ENCODE measurements at places on chromosomes 3 and 15. TPM values are rescaled to one million over a fixed set of nuclear protein-coding genes. Genes with fewer than 3 reads are reported as not detected.

The INSYN1 gene
- total RNA-seq = not detected

The CDCP1 gene
- 0.41 TPM for total RNA-seq

The CACNA2D2 gene
- total RNA-seq = 0.95 TPM

The CIB2 gene
- total RNA-seq = 1.9 TPM

The PIGZ gene
- total RNA-seq = 0.12 TPM

The GRM7 gene
- not detected for total RNA-seq
